PC-3 (cell line): ENCODE measurements at places on chromosomes 16 and 17. TPM values are rescaled to one million over a fixed set of nuclear protein-coding genes. Genes with fewer than 3 reads are reported as not detected.

C16orf78 gene
- total RNA-seq = not detected in 2 replicates

TP53TG3B gene
- not detected in 2 replicates for total RNA-seq

CX3CL1 gene
- total RNA-seq = 0.35 TPM in 1 of 2 replicates, not detected in the other

SLC35G3 gene
- total RNA-seq = not detected in 2 replicates

CRHR1 gene
- total RNA-seq = not detected in 2 replicates

CLDN9 gene
- total RNA-seq = 0.33 and 1.2 TPM in 2 replicates

P2RX5 gene
- total RNA-seq = 13.0 and 19.3 TPM in 2 replicates

ORAI3 gene
- 3.6 and 5.7 TPM in 2 replicates for total RNA-seq

STX1B gene
- total RNA-seq = 1.5 and 2.4 TPM in 2 replicates

SPIRE2 gene
- 12.3 and 13.2 TPM in 2 replicates for total RNA-seq

AANAT gene
- total RNA-seq = not detected in 2 replicates

EME1 gene
- total RNA-seq = 20.0 and 28.0 TPM in 2 replicates

ABCA8 gene
- 0.22 and 0.92 TPM in 2 replicates for total RNA-seq

DOC2A gene
- total RNA-seq = 4.6 and 5.2 TPM in 2 replicates

WFIKKN1 gene
- total RNA-seq = 0.11 and 0.40 TPM in 2 replicates

- no peak for DNase-seq
Observed at GRCh38 chr16:47886631-47887415, 269.0 kb downstream of the ABCC12 start.

- DNase-seq = no peak
Observed at GRCh38 chr17:64460955-64461354, 12.0 kb downstream of the MILR1 start.

GRCh38 chr16:89936981-89937380, 11.6 kb upstream of the DEF8 start:
- no peak for DNase-seq

DNA sequence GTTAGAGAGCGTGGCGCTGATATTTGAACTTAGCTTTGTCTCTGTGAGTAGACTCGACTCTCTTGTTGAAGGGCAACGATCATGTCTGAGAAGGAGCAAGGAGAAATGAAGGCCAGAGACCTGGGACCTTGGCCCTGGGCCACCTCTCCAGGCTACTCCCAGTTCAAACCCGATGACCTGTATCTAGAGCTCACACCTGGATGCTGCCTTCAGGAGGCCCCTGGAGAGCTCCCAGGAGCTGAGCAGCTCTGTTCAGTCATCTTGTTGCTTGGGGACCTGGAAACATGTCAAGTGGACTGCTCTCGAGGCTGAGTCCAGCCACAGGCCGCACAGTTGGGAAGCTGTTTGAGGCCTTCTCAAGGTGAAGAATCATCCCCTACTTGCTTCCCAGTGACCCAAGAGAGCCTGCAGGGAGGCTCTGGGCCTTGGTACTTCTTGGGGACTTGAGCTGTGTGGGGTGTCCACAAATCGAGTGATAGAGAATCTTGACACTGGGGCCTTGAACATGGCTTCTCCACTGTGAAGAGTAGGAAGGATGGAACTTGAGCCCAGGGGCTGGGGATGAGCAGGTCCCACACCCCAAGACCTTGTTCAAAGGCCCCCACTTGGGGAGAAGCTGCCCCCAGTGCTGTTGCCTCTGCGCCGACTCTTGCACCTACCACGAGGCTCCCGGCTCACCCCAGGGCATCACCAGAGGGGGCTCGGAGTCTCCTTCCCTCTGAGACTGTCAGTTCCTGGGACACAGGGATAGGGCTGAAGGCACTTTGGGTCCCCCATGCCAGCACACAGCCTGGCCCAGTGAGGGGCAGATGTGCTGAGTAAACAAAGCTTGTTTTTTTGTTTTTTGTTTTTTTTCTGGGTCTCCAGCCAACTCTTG, 112.1 kb downstream of the IRX5 start:
- no peak for DNase-seq

GRCh38 chr17:39276113-39276512, 50.4 kb upstream of the STAC2 start:
- DNase-seq = no peak

GRCh38 chr17:12431188-12431587, 234.5 kb upstream of the MYOCD start:
- no peak for DNase-seq

DNA sequence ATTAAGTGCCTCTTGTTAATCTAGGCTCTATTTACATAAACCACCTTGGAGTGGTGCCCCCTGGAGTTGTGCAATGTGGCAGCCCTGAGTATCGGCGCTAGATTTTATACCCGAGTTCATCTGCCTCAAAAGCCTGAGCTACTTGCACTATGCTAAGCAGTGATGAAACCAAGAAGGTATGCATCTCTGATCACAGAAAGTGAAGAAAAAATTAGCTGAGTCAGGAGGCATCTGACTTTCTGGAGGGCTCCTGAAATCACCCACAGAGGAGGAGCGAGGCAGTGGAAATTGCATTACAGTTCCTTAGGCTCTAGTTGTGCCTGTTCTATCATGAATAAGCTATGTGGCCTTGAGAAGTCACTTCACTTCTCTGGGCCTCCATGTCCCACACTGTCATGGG, 80.3 kb upstream of the PSMD7 start:
- DNase-seq = no peak

- no peak for DNase-seq
Observed at GRCh38 chr17:21298056-21298982, 13.8 kb downstream of the MAP2K3 start.

DNA sequence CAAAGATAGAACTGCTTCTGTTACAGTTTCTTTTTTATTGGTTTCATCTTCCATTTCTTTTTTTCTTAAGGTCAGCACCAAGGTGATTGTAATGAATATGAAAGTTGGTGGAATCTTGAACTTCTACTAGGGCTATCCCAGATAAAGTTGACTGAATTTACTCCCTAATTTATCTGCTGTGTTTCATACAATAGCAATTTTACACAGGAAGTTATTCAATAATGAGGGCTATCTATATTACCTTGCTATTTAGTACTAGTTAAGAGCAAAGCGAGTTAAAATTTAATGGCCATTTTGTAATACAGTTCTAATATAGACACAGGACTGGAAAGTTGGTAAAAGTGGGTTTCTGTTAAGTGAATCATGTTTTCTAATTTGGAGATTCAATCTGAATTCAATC, 24.1 kb downstream of the USP10 start:
- DNase-seq = no peak

- DNase-seq = peak; percentile 40
Observed at GRCh38 chr17:30091771-30092170, 24.8 kb upstream of the NSRP1 start.

DNA sequence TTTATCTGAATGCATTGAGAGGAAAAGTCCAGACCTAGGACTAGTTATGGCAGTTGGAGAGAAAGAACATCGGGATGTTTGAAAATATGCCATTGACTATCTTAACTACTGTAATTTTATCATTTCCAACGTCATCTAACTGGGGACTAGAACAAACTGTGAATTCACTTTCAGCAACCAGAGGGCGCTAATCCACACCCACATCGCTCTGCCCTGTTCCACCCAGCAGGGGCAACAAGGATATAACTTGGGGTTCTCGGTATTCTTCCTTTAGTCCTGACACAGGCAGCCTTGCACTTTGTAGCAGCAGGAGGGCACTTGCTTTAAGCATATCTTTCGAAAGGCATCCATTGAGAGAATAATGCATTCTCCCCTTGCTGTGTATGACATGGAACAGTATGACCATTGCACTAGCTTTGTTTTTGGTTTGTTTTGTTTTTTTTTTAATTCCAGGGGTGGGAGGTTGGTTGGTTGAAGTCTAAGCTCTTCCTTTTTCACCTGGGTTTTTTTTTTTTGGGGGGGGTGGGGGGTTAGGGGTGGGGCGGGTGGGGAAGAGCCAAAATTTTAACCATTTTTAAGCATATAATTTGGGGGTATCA, 31.5 kb downstream of the SIAH1 start:
- DNase-seq = peak; percentile 69

DNA sequence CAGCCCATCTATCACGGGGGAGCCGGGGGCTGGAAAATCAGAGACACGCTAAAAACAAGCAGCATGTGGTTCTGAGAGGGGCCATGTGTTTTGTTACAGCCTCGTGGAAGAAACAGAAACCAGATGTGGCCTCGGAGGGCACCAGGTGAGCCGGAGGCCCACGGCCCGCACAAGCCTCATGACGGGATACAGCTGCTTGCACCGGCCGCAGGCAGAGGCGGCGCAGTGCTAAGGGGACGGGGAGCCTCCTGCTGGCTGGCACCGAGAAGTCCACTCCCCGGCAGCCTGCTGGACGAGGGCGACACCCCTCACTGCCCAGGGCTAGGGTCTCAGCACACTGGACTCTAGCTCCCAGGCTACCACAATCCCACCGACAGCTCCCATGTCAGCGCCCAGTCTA, 19.2 kb downstream of the NDUFAF8 start:
- no peak for DNase-seq

DNA sequence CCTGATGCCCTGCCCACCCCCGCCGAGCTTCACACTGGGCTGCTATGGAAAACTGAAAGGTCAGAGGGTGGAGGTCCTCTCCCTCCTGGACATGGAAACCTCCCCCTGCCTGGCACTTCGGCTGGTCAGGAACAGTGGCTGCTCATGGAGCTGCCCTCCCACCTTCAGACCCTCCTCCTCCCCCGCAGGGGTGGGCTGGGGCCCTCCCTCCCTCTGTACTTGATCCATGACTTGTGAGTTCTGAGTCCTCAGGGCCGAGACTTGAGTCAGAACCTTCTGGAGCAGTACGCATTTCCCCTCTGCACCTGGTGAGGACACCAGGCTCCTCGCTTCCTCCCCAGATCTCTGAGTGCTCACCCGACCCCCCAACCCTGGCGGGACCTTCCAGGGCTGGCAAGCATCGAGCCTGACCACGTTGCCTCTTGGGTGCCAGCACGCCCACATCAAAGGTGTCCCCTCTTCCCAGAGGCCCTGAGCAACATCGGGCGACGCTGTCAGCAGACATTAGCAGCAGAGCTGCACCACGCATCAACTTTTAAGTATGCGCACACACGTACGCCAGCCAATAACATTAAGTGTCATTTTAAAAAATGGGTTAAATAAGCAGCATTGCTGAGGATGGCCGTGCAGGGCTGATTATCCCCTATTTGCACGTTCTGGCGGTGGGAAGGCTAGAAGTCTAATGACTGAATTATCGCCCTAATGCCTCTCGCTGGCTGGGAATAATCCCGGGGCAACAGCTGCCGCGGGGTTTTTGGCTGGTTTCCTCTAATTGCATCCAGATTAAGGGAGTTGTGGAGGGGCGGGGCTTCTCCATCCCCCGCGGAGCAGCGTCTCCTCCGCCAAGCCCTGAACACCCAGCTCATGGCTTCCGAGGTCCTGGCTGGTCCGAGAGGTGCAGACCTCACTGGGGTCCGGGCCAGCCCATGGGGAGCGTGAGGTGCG, 98.0 kb downstream of the TBC1D16 start:
- DNase-seq = no peak

DNA sequence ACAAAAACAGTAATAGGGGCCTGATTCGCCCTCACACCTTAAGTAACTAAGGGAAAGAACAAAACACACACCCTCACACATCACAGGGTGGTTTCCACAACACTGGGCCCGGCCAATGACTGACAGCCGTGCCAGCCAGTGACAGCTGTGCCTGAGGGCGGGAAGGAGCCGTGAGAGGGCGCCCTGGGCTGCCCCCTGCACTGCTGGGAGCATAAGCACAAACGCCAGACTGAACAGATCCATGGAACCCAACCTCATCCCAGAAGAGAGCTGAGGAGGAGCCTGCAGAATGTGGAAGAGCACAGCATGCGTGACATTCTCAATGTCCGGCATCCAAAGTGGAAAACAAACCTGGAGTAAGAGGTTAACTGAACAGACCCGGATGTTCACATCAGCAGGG, 16.0 kb downstream of the CSNK1D start:
- DNase-seq = no peak

DNA sequence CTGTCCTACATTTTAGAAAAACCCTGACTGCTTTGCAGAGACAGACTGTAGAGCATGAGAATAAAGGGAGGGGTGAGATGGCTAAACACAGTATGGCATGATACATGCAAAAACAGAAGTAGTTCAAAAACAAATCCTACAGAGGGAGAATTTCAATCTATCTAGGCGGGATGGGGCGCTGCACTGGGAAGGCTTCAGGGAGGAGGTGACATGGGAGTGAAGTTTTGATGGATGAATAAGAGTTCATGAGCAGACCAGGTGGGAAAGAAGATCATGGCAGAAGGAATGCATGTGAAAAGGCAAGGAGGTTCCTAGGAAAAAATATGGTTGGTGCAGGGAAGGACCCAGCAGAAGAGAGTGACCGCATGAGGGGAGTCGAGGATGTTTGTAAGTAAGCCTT, 19.2 kb downstream of the HS3ST3B1 start:
- DNase-seq = no peak

DNA sequence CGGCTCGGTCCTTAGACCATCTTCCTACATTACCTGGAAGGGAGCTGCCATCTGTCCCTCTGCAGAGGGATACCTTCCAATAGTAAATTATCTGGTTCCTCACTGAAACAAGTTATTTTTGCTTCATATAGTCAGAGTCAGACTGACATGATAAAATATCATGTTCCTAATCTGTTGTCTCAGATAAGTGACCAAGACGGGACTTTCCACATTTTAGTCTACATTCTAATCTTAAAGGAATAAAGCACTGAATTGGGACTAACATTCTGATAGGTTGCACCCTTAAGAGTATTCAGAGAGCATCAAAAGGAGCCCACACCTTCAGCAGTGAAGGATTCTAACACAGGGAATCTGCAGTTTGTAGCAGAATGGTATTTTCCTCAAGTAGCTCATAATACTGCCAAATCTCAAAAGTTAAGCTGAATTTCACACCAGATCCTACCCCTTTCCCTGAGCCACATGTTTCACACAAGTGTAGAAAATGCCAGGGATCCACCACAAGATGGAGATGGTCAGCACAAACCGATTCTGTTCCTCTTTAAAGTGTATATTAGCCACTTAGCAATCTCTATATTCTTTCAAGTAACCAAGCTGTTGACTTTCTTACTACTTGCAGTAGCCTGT, 13.4 kb downstream of the GINS2 start:
- DNase-seq = no peak

- no peak for DNase-seq
Observed at GRCh38 chr16:27341549-27341948, 27.8 kb downstream of the IL4R start.
